ENCODE measurements at places on chromosomes 3 and 15.

DNA sequence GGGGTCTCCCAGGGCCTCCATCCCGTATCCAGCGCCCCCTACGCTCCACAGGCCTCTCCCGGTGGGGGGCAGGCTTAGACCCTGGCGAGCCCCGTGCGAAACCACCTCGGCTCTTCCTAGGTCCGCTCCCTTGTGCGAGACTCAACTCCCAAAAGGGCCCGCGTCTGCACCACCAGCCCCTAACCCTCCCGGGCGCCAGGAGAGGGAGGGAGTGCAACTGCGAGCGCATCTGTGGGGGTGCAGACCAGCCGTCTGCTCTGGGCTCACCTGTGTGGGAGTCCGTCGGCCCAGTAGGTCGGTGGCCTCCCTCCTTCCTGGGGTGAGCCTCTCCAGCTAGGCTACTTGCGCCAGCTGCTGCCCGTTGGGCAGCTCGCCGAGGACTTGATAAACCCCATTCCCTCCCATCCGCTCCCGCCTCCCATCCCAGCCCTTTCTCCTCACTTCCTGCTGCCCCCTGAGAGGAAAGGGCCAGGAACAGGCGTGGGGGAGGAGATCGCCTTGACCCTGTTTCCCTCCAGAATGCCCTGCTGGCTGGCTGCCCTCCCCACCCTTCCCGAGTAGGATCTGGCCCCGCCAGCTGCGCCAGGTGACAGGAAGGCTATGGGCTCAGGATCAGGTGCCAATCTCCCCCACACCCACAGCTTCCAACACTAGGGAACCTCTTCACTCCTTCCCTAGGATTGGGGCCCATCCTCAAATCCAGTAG is at the start of gene HYAL2:
HYAL2 (minus strand) TSS at position 360 of the 706 bp plus-strand sequence. CDS start 2,256 bp downstream, outside the sequence.
- DNase-seq: no peak

DNA sequence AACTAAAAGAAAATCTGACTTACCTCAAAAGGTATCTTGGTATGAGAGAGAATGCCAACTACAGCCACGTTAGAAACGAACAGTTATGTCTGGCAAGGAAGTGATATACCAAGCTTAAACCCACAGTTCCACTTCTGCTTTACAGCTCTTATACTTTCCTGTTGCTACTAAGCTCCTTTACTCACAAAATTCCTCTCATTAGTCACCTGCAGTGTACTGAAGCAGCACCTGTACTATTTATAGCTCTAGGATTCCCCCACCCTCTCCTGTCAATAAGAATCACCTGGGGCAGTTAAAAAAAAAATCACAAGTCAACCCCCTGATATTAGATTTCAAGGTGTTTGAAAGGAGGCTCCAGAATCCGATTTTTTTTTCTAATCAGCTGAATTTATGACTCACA is 2.9 kb upstream of the TMEM266 start:
- no peak for DNase-seq

- peak; percentile 26 for DNase-seq
Observed at GRCh38 chr15:22262613-22263020, 182.3 kb downstream of the OR4M2 start.

DNA sequence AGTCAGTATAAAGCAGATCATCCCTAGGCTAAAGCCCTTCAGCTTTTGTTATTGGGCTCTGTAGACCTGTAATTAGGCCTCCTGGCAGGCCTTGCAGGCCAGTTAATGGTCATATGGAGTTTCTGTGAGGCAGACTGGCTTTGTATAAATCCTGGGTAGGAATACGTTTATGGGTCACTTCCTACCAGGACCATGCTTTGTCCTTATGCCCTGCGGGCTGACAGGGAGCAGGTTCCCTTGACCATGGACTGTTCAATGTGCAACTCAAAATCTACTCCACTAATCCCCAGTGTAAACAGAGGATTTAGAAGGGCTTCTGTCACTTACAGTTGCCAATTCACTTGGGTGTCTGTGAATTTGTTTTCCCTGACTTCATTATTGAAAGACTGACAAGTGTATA is 202.7 kb upstream of the MLF1 start:
- no peak for DNase-seq

GRCh38 chr3:194688200-194688740 is 2.6 kb downstream of the FAM43A start:
- no peak for DNase-seq

DNA sequence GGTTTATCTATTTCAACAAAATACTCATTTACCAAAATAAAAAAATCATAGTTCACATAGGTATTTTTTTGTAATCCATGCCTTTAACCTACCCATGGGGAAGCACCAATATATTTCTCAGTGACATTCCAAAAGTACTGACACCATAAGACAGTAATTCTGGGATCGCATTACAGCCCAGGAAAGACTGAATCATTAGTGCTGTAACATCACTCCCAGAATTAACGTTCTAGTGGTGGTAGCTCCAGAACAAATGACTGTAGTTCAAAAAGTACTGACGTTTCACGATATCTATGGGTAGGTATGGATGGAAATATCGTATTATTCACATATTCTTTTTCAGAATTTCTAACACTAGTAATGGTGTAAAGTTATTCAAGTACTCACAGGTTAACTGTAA is 54.3 kb upstream of the NEK10 start:
- DNase-seq: no peak

GRCh38 chr15:27231811-27232210 is 260.8 kb downstream of the GABRG3 start:
- DNase-seq: no peak

GRCh38 chr15:98503970-98504369 is 144.4 kb upstream of the IGF1R start:
- DNase-seq: no peak

GRCh38 chr3:130465521-130465920 is 51.5 kb upstream of the COL6A6 start:
- DNase-seq: no peak

DNA sequence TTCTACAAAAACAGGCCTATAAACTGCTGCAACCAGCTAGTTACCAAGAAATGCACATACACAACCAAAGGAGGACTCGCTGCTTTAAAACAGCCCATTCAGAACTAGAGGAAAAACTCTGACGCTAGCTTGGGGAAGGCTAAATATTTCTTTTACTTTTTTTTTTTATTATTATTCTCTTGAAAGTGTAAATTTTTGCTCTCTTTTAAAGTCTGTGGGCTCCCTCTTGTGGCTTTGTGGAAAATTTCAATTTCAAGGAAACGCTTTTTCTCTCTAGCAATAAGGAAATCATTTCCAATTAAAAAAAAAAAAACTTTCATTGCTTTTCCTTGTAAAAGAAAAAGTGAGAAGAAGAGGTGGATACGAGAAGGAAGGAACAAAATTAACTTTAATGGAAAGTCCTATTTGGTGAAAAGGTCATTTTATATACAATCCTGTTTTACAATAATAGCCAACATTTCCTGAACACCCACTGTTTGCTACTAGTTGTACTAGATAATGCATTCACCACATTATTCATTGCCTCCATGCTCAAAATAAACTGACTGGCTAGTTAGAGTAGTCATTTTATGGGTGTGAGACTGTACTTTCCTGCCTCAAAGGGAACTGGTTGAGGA is 51.2 kb upstream of the SAMMSON start:
- no peak for DNase-seq

GRCh38 chr3:21531909-21532308 is 219.1 kb downstream of the ZNF385D start:
- no peak for DNase-seq

GRCh38 chr3:141368062-141368924 is at the start of gene ZBTB38:
TSS of gene ZBTB38 (plus strand) at chr3:141368504. CDS start at chr3:141442389, 73,885 bp downstream.
- DNase-seq: no peak

- no peak for DNase-seq
Observed at GRCh38 chr15:65383456-65383855, 5.7 kb upstream of the IGDCC3 start.

DNA sequence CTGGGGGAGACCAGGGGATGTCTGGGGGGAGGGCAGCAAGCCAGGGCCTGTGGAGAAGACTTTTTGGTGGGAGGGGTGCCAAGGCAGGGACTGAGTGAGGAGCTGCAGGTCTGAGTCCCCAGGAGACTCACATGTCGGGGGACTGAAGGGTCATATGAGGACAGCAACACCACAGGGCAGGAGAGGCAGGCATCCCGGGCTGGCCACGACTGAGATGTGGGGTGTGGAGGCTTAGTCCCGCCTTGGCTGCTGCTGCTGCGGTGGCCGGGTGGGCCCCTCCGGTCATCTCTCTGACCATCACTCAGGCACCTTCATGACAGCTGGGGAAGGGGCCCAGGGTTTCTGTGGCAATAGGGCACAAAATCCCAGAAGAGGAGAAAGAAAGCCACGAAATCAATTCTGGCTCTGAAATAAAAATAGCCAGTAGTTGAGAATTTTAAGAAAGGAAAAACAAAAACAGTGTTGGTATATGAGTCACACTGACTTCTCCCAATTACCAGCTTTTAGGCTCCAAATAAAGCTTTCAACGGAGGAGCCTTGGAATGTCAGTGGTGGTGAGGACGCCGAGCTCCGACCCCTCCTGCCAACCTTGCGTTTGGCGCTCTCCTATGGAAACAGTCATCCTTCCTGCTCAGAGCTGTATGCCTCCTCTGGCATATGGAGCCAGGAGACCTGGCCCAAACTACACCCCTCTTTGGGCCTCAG is 52.9 kb upstream of the ITGA11 start:
- no peak for DNase-seq

- DNase-seq: no peak
Observed at GRCh38 chr15:29135309-29135657, 134.3 kb downstream of the NSMCE3 start.

DNA sequence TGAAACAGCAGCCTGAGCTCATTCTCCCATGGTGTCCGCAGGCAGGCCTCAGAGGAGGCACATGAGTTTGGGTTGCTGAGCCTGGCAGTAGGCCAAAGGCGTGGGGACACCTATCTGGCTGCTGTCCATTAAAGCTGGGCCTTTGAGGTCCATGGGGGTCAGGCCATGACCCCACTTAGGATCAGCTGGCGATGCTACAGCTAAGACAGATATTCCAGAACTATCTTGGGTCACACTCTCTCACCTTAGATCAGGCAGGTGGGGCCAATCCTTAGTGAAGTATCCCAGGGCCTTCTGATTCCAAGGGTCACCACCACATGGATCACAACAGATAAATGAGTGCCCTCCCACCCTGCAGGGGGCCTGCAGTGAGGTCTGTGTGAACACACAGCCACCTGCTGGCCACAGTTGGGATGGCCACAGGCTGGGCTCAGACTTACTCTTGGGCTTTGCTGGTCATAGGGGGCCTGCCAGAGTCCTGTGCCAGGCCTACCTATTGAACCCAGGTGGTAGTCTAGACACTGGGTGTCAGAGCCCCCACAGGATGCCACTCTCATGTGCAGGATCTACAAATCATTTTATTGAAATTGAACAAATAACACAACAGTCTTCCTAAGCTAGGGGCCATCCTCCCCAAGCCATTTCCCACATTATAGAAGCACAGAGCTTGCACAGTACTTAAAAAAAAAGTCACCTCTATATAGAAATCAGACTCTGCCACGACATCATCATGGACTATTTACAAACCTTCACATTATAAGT is 2.0 kb upstream of the HYAL2 start:
- DNase-seq: no peak

DNA sequence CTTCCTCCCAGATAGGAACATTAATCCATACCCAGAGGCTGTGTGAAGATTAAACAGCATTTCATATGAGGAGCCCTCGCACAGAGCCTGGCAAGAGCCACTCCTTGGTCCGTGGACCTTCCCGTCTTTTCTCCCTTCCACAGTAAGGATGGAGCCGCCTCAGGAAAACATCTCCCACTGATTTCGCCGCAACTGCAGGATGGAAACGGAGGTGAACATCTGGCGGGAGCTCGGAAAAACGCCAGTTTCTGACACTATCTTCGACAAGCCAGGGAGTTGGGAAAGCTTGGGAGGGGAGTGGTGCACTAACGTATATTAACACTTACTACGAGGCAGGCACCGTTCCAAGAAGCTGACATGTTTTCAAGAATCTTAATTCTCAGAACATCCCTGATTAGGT is 157.9 kb downstream of the XXYLT1 start:
- no peak for DNase-seq

DNA sequence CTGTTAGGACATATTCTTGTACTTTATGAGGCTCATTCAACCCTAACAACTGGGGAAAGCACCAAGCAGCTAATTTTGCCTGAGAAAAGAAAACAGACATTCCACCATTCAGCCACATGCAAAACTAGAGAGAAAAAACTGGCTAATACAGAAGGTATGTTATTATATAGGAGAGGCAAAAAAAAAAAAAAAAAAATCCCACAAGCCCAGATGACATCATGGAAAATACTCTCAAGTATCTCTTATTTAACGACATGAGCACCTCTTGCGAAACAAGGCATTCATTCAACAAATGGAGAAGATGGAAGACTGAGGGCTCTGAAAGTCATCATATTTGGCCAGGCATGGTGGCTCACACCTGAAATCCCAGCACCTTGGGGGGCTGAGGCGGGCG is 61.5 kb downstream of the PRICKLE2 start:
- no peak for DNase-seq

DNA sequence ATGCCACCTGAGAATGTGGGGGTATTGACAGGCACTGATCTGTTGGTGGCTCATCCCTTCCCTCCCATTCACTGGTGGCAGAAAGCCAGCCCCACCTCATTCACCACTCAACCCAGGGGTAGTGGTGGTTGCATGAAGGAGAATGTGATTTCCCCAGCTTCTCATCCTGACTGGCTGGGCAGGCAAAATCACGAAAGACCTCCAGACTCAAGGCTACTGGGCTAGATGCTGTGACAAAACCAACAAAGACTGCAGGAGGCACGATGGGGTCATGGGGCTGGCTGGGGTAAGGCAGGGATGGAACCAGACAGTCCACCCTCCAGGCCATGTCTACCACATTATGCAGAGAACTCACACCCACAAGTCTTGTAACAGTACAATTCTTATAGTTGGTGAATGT is 33.9 kb downstream of the FSTL1 start:
- DNase-seq: no peak

GRCh38 chr3:39325236-39325635 is 4.3 kb upstream of the CCR8 start:
- DNase-seq: no peak

DNA sequence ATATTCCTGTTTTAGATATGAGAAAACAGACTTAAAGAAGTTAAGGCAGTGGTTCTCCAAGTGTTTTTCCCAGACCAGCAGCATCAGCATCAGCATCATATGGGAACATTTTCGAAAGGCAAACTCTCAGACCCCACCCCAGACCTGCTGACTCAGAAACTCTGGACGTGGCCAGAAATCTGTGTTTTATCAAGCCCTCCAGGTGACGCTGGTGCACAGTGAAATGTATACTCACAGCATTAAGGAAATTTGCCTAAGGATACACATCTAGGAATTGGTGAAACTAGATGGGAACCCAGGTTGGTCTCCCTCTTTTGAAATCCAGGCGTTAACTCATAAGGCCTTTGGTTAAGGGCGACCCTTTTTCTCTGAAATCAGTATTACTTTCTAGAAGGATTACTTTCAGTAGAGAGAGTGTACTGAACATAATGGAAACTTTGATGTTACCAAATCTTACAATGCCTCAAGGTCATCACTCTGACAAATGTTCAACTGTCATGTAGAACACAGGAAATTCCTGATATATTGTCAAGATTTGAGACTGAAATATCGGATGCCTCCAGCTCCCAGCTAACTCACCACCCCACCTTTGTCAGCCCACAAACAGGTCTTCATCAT is 910.2 kb downstream of the ROBO1 start:
- no peak for DNase-seq

GRCh38 chr15:37038716-37039106 is 61.6 kb downstream of the MEIS2 start:
- no peak for DNase-seq

- no peak for DNase-seq
Observed at GRCh38 chr3:160822936-160823335, 66.9 kb downstream of the PPM1L start.

- DNase-seq: no peak
Observed at GRCh38 chr3:177150970-177151627, 46.2 kb downstream of the TBL1XR1 start.
